Stimulated activated CD8-positive, alpha-beta memory T cell treated with anti-CD3 and anti-CD28 coated beads, Interleukin-4, amount 100 ng/mL, for 24 hours (primary cell): ENCODE measurements at places on chromosomes 2 and 18.

DNA sequence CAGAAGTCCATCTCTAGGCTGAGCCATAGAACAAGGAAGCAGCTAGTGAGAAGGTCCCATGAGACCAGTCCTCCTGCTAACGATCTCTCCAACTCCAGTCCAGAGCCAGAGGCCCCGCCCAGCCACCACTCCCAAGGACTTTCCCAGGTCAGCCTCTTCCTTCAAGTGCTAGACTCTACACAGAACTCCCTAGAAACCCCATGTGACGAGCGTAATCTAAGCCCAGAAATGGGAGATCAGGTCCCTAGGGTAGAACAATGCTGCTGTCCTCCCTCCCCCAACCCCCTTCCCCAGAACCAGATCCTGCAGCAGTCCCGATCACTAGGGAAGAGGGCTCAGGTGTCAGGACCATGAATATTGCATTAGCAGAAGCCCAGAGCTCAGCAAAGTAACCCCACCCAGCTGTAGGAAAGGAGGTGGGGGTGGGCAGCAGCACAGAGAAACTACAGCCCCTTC is 6.9 kb downstream of the DCTN1 start:
- DNase-seq = no peak

GRCh38 chr2:74461187-74462053 is 3.2 kb downstream of the WBP1 start:
- no peak for DNase-seq

DNA sequence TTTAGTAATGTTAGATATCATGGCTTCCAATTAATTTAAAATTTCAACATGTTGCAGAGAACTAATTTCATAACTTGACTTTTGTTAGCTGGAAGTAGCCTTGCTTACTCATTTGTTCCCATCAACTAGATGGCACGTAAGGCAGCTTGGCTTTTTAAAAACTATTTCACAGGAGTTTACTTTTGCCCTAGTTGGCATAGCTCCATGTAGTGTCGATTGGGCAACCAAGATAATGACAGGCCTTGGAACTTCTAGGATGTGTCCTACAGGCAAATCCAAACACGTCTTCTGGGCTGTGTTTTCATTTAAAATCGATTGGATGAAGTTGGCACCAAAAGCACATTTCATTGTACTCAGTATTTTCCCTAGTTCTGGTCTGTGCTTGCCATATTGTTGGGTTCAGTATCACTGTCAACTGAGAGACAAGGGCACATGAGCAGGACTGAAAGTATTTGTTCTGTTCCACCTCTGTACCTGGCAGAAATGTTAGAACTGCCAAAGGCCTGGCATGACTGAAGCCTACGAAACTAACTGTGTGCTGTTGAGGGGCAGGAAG is 29.4 kb downstream of the HADHB start:
- no peak for DNase-seq

GRCh38 chr2:71275939-71276310 is 49.0 kb upstream of the PAIP2B start:
- no peak for DNase-seq

GRCh38 chr2:191629001-191629453 is 48.9 kb upstream of the NABP1 start:
- no peak for DNase-seq

GRCh38 chr2:126048719-126049118 is 607.2 kb upstream of the GYPC start:
- no peak for DNase-seq

DNA sequence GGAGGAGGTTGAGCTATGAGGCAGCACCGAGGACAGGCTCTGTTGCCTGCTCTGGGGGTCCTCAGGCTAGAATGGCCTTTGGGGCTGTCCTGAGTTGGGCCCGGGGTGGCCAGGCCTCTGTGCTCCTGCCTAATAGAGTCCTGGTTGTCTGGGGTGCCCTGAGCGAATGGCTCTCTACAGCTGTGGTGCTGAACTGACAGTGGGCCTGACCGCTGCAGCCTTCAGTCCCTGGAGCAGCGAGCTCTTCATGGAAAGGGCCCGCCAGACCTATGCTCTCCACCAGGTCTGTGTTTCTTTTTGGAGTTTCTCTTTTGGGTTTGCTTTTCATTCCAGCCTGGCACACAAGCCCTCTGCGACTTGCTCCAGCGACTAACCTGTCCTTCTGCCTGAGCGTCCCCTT is 679.0 kb upstream of the RAB6C start:
- no peak for DNase-seq

DNA sequence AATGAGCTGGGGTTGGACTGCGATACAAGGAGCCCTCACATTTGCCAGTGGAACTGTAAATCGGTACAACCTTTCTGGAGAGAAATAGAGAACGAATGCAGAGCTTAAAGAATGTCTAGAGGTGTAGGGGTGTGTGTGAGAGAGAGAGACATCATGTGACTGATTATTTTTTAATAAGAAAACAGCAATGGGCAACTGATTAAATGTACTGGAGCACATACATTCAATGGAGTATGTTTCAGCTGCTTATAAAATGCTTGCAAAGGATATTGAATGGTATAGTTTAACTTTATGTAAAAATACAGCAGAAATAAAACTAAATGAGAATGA is 391 bp upstream of the TMEM17 start:
- no peak for DNase-seq

DNA sequence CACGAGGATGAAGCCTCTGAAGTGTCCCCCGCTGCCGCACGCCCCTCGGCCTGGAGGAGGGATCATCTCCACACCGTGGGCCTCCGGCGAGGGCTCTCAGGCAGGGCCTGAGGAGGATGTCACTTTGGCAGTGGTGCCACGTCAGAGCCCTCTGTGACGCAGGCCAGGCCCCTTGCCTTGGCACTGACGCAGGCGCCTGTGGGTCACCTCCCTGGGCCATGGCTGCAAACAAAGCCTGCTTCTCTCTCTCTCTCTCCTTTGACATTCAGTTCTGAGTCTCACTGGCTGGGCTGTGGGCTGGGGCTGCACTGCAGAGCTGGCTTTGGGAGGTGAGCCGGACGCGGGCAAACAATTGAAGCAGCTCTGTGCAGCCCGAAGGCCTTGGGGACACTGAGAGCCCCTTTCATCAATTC is 273.7 kb downstream of the TWIST2 start:
- no peak for DNase-seq

DNA sequence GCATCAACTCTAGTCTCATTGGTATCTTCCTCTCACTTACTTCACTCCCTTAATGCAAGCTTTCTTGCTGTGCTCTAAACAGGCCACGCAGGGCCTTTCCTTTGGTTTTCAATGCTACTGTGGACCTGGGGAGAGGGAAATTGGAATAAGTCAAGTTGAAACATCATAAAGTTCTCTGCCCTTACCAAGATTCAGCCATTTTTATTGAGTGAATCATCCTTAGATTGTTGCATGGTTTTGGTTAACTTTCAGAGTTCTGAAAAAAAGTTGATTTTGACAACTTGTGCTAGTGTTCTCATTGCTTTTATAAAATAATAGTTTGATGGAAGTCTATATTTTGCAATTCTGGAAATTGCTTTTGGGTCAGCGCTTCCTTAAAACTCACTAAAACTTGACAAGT is 852.8 kb upstream of the ACVR2A start:
- no peak for DNase-seq

- DNase-seq = no peak
Observed at GRCh38 chr2:119678021-119678656, 862 bp upstream of the TMEM177 start.

DNA sequence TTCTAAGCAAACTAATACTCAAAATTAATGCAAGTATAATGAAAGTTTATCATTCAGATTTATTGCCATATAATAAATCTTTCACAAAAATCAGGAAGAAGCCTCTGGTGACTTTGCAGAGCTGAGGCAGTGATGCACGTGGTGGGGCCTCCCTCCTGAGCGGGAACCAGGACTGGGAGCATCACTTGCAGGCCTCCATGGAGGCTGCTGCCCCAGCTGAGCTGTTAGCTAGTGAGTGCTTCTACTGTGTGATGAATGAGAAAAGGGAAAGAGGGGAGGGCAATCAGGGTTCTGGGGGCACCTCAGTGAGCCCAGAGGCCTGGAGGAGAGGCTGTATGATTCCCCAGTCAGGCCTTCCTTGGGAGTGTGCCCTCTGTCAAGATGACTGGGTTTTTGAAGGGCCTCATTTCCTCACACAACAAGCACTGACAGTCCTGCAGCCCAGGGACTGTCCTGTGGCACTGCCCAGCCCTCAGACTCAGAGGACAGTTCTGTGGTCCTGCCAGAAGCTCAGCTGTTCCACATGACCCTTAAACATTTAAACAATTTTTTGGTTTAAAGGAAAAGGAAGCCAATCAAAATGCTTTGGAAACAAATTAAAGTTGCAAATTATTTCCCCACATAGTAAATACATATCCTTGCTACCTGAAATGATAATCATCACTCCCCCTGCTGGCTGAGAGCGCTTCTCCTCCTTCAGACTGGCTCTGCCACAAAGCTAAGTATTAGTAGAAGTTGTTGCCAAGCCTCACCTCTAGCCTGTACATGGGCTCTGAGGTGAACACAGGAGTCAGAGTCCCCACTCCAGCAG is 90.9 kb upstream of the SMAD7 start:
- no peak for DNase-seq

- DNase-seq = no peak
Observed at GRCh38 chr2:192953116-192953515, 758.4 kb upstream of the TMEFF2 start.

DNA sequence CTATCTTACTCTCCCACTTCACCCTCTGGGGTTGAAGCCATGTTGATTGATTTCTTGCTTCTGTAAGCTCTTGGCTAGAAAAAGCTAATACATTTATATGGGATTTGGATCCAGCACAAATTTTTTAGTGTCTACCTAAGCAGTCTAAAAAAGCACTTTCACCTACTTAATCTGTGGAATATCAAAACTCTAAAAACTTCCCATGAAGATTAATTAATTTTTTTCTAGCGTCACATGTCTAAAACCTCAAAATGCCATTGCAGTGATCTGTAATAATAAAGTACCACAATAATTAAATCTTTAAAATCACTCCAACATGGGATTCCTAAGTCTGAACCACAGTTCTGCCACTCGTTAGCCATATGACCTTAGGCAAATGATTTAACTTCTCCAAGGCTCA is 180.1 kb downstream of the EN1 start:
- no peak for DNase-seq

GRCh38 chr18:8380926-8381325 is 228.3 kb upstream of the RAB12 start:
- DNase-seq = no peak

GRCh38 chr18:36601316-36601715 is 227.5 kb downstream of the TPGS2 start:
- no peak for DNase-seq

GRCh38 chr2:27097341-27097740 is 10.8 kb downstream of the KHK start:
- no peak for DNase-seq
